ENCODE measurements at places on chromosomes 2 and 18.

DNA sequence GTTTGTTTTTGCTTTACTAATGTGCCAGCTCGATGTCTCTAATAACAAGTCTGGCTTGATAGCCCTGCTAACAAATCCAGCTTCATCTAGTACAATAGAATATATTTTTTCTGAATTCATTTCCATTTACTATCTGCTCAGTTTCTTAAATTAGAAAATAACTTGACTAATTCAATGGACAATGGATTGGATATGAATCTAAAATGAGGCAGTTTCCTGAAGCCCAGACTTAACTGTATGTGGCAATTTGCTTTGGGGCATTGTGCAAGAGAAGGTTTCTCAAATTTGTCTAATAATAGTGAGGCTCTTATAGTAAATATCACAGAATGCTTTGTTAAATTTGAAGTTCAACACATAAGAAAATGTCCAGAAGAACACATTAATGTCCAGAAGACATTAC, 25.8 kb downstream of the CALCRL start:
- DNase-seq: no peak

- DNase-seq: no peak
Observed at GRCh38 chr18:24267878-24268277, 129.0 kb downstream of the CABYR start.

- no peak for DNase-seq
Observed at GRCh38 chr2:105412584-105412983, 13.7 kb upstream of the FHL2 start.

DNA sequence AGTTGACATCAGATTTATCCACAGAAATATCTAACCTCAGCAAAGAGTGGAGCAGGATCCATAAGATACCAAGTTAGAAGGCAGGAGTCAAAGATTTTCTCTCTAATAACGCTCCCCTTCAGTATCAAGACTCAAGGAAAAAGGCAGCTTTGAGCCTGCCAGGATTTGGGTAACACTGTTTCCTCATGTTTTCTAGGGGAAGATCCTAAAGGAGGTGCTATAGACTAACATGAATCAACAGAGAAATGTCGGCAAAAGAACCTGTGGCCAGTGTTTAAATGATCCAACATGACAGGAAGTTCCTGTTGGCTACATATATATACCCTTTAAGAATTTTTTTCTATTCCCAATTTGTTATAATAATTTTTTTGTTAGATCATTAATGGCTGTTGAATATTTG, 402.3 kb downstream of the TGIF1 start:
- DNase-seq: no peak

- DNase-seq: no peak
Observed at GRCh38 chr2:170517538-170517937, 197.6 kb upstream of the SP5 start.

DNA sequence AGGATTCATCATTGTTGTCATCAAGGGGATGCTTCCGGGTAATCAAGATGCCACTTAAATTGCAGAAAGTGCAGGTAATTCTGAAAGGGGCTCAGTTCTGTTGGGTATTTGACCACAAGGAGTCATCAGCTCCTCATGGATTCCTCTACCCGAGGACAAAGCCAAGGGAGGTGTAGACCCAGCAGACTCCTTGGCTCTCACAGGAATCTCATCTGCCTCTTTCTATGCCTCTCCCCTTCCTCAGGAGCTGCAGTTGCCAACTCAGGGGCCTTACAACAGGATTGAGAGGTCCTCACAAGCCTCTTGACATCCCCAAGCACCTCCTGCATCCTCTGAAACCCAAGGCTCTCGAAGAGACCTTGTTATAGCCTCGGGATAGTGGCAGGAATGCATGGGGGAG, 44.0 kb downstream of the ITGB6 start:
- DNase-seq: no peak

DNA sequence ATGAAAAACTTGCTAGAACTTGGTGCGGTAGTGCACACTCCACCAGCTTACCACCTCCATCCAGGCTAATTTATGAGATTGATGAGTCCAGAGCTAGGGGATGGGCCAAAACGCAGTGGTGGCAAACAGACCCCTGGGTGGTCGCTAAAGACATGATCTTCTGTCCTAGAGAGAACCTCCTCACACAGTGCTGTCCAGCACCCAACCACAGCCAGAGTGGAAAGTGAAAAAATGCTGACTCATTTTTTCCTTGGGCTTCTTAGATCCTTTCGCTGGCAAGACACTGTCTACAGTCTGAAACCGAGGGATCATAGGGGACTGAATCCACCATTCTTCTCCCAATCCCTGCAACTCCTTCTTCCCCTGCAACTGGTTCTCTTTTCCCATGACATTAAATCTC, 4.1 kb downstream of the ANTXR1 start:
- no peak for DNase-seq

- DNase-seq: no peak
Observed at GRCh38 chr2:64135421-64135820, 8.8 kb downstream of the PELI1 start.

DNA sequence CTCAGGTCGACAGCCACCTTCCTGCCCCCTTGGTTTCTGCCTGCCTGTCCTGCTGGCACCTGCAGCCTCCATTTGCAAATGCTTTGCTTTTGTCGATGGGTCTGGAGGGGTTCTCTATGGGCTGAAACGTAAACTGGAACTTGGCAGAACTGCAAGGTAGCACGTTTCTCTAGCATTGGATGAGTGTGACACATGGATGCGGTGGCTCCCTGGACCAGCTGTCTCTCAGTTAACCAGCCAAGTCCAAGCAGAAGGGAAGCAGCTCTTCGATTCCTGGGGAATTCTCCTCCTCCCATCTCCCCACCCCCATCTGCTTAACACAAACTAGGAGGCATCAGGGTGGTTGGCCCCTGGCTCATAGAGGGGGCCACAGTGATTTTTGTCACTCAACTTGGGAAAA, 57.3 kb downstream of the ITGB1BP1 start:
- DNase-seq: no peak

- DNase-seq: no peak
Observed at GRCh38 chr2:226721541-226721940, 78.1 kb downstream of the IRS1 start.

GRCh38 chr2:133705287-133705686, 137.0 kb upstream of the NCKAP5 start:
- no peak for DNase-seq

GRCh38 chr2:120833127-120833675, 97.5 kb downstream of the GLI2 start:
- no peak for DNase-seq

GRCh38 chr2:208375491-208376068, 31.0 kb upstream of the PTH2R start:
- DNase-seq: no peak

DNA sequence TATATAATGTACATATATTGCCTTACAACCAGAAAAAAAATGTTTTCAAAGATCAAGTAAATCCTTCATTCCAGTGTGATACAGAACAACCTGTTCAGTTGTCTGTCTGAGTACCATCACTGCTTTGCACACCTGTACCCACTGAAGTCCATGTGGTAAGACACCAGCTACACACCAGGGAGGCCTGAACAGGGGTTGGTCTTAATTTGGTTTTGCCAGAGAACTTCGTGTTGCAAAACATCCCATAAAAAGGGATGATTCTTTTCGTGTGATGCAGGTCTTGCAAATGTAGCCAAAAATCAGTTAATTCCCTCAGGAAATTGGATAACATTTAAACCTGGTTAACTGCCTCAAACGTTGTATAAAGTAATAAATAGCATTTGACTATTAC, 73.7 kb upstream of the SLC1A4 start:
- DNase-seq: no peak

All from stimulated activated CD4-positive, alpha-beta T cell treated with anti-CD3 and anti-CD28 coated beads, Interleukin-2, amount 100 ng/mL, for 4 hours (primary cell).